ENCODE measurements at places on chromosomes 13 and 19. TPM values are rescaled to one million over a fixed set of nuclear protein-coding genes. Genes with fewer than 3 reads are reported as not detected.

DNA sequence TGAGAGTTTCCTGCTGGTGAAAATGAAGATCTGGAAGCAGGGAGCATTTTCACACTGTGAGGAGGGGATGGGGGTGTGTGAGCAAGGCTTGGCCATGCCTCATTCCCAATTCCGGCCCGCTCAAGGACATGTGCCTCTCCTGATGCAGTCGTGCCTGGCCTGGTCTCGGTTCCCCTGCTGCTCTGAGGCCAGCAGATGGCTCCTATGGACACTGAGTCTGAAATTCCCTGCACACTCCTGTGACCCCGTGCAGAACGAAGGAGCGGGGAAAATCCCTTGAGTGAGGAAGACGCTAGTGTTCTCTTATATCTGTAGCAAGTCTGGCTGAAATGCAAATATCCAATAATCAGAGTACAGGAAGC, 363 bp upstream of the ZNF763 start:
- no peak overlapping the region for H3K27ac ChIP-seq
- H3K4me1 ChIP-seq: no peaks in the 10 kb centered on the region
- no peak for DNase-seq
- H3K27me3 ChIP-seq: no peaks in the 10 kb centered on the region
- H3K36me3 ChIP-seq: no peaks in the 10 kb centered on the region

Gene CEACAM7
- total RNA-seq: not detected

DNA sequence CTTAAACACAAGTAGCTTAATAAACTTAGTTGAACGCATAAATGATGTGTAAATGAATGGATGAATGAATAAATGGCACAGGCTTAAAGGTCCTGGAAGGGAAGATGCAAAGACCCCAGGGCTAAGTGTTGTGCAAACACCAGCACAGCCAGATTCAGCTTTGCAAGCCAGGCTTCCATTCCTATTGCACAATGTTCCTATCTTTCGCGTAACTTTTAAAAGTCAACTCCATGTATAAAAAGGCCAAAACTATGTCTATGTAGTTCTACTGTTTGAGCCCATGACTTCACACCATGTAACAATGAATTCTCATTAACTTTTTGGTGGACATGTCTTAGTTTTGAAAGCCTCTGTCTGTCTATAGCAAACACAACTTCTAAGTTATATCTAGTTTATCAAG, 226.0 kb downstream of the NALCN start:
- no peak for DNase-seq
- H3K4me3 ChIP-seq: no peak overlapping the region
- no peak overlapping the region for H3K27ac ChIP-seq
- H3K4me1 ChIP-seq: no peaks in the 10 kb centered on the region
- no peaks in the 10 kb centered on the region for H3K36me3 ChIP-seq

- no peaks in the 10 kb centered on the region for H3K4me1 ChIP-seq
- H3K27me3 ChIP-seq: no peaks in the 10 kb centered on the region
- no peaks in the 10 kb centered on the region for H3K36me3 ChIP-seq
Observed at GRCh38 chr13:108728370-108728769, 99.0 kb downstream of the MYO16 start.

Gene CD37
- not detected for total RNA-seq

Gene GZMM
- 0.70 TPM for total RNA-seq

DNA sequence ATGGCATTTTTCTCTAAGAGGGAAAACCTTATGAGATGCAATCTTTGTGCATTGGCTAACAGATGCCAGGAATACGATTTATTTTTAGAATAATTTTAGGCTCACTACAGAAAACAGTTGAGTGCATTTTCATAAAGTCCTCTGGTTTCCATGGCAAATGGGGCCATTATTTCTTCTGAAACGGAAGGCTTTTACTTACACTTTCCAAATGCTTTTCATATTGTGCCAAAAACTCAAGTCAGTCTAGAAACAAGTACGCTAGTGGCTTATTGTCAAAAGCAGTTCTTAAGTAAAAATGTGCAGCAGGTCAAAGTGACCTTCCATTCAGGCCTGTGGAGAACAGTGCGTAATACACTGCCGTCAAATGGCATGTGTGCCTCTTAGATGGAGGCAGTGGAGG, 628.7 kb downstream of the EFNB2 start:
- H3K27me3 ChIP-seq: no peaks in the 10 kb centered on the region
- no peak overlapping the region for H3K4me3 ChIP-seq
- no peaks in the 10 kb centered on the region for H3K36me3 ChIP-seq
- H3K27ac ChIP-seq: no peak overlapping the region
- DNase-seq: no peak

Gene KL
- 0.07 TPM for total RNA-seq

GRCh38 chr13:108409730-108410129, 140.2 kb downstream of the TNFSF13B start:
- no peaks in the 10 kb centered on the region for H3K27me3 ChIP-seq
- H3K4me1 ChIP-seq: no peaks in the 10 kb centered on the region
- DNase-seq: no peak
- no peaks in the 10 kb centered on the region for H3K36me3 ChIP-seq

Gene FNDC3A
- 81.2 TPM for total RNA-seq

DNA sequence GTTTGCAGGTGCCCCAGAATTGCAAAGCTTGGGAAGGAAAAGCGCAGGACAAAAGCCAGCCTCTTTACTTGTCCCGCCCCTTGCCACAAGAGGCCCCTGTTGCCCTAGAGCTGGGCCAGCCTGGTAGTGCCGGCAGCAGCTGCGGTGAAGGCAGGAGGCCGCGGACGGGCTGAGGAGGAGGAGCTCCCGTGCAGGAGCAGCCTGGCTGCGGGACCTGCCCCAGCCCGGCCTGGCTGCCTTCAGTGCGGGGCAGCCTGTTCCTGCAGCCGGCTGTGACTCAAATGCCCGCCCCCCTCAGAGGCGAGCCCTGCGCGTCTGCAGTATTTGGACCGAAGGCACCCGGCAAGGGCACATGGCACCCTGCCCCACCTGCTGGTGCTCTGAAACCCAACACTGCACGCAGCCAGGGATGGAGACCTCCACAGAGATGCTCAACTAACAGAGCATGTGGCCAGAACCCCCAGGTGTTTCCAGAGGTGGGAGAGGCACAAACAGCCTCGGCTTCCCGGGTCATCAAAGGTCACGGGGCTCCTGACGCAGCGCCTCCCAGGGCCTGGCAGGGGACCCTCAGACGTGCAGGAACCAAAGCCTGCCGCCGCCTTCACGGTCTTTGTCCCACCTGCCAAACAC, 29.7 kb downstream of the NAXD start:
- no peak overlapping the region for H3K27ac ChIP-seq
- peaks cover 8% of the 10 kb centered on the region for H3K36me3 ChIP-seq
- no peaks in the 10 kb centered on the region for H3K27me3 ChIP-seq
- peaks cover 21% of the 10 kb centered on the region for H3K4me1 ChIP-seq

Data from astrocyte (in vitro differentiated cells and primary cell).